ENCODE measurements at places on chromosomes 7 and 10.
A peak's percentile ranks its signal among the peaks of the same experiment; 100 is the strongest.

- peak; percentile 93 for DNase-seq
These were observed 38.5 kb downstream of the MTURN start for GRCh38 chr7:30173058-30173897.

DNA sequence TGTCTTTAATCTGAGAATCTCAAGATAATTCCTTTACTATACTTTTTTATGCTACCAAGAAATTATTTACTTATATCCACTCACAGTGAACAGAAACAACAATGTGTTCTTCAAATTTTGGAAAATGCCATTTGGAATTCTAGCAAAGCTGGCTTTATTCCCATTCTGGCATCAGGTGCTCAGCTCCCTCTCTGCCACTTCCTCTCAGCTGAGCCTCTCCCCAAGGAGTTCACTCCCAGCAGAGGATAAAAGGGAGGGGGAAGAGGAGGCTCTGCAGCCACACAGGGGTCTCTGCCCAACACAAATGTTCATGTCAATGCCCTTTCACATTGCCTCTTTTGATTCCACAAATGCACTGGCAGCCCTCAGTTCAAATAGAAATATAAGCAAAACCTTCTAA is 116.9 kb downstream of the CPEB3 start:
- no peak for DNase-seq

- peak; percentile 70 for DNase-seq
These were observed 640 bp downstream of the ANKMY2 start for GRCh38 chr7:16644636-16645592.

DNA sequence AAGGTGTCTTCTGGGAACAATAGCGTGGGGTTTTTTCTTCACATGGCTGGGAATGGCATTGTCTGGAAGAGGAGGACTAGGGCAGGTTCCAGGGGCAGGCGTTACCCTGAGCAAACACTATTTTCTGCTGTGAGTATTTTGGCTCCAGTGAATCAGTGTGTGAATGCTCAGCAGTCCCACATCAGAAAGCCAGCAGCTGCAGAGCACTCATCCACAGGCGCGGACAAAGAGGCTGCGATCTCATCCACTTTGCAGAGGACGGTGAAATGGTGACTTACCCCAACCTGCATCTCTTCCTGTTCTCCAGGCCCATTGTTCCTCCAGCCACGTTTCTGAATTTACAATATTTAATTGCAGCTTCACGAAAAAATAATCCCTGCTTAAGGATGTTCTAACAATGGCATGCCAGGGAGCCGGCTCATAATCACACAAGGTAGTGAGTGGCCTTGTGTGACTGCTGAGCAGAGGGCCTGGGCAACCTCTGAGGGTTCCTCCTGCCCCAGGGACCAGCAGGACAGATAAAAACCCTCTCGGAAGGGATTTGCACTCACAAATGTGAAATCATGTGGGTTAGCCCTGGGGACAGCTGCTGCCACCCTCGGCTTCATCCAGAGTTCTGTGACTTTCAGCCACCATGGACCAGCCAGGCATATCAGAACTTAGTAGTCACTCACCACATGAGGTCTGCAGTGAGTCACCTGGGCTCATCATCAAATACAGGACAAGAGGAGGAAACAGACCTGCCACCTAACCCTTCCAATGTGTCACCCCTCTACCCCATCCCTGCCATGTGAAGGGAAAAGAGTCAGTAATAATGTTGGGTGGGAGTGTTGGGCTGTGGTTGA is 65.0 kb upstream of the EN2 start:
- DNase-seq = no peak

DNA sequence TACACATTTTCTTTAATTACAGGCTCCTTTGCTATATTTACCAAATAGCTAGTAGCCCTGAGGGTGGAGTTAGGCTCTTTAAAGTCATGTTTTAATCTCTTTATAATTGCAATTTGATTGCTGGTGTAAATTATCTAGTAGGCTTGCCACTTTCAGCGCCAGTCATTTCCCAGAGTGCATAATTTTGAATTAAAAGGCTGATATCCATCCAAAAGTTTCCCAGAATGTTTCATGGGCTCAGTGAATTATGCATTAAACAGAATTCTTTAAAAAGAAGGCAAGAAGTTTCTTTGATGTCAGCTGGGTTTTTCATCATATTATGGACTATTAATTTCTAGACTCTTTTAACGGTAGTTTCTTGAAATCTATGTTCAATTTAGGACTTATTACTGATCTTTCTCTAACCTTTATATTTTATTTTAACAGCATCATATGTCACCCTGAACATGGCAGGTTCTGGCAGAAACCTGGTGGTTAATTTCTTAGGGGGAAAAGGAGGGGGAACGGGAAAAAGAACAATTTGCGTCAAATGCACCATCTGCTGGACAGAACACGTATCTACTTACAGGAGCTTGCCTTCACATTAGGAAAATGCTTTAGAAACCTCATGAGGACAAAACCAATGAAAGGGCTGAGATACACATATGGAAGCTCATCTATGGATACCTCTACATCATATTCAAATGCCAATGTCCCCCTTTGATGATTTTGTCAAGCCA is 171.1 kb downstream of the GRM3 start:
- DNase-seq = peak; percentile 17

DNA sequence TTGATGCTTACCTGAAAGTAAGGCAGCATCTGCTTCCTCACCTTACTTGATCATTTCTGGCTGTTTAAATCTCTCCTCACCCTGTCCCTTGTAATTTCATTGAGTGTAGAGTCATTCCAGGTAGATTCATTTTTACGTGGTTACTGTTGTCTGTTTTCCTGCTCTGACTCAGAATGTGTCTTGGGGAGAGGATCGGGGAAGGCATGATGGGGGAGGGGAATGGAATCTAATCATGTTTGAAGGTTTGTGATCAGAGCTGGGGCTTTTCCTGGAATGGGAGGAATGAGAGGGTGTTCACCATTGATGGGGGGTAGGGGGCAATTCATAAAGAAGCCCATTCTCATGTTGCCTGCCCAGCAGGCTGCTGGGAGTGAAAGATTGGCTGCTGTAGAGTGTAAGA is 18.7 kb downstream of the SEC24C start:
- no peak for DNase-seq

DNA sequence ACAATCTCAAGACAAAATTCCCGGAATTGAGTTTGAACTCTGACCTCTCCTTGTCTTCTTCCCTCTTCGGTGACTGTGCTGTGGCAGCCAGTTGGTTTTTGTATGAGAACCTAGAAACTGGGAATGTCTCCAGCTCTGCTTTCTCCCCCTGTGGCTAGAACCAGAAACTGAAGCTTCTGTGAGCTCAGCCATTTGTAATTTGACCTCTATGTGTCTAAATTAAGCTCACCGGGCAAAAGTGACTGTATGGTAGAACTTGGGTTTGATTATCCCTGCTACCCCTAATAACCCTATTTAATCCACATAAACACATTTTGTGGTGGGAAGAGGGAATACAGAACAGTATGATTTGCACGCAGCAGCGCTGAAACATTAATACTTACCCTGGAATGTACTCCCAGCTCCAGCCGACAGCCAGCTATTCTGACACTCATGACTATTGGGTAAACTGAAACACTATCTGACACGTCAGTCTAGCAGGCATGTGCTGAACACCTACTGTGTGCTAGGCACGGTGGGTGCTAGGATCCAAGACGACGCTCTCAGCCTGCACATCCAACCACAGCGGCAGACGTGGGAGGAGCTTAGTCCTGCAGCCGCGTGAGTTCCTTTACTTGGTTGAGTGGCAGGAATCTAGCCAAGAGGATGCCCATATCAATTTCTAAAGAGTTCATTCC is 324.8 kb downstream of the SFMBT2 start:
- DNase-seq = peak; percentile 68

GRCh38 chr10:79981450-79982361 is 32.8 kb upstream of the SFTPD start:
- DNase-seq = peak; percentile 72

GRCh38 chr7:147413557-147413870 is 1177.1 kb upstream of the C7orf33 start:
- peak; percentile 79 for DNase-seq

GRCh38 chr7:108292541-108292940 is 162.4 kb upstream of the LAMB4 start:
- DNase-seq = no peak

- DNase-seq = no peak
These were observed 1060.5 kb downstream of the XPNPEP1 start for GRCh38 chr10:108862676-108863350.

GRCh38 chr10:27747096-27747451 is 1.5 kb upstream of the MKX start:
- DNase-seq = peak; percentile 36

DNA sequence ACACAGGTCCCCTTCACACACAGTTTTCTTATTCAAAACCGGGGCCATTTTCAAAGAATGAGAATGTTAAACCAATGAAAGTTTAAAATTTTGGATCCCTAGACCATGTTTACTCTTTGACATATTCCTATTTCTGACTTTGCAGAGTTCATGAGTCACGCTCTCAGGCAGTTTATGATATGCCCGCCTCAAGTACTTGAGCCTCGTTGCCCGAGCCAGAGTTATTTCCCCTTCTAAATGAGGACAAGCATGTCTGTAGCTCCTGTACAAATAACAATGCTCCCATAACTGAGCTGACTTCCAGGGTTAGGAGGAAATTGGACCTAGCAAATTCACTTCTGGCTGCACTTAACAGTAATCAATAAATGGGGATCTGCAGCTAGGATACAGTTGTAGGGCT is 87.9 kb upstream of the PDE1C start:
- no peak for DNase-seq

DNA sequence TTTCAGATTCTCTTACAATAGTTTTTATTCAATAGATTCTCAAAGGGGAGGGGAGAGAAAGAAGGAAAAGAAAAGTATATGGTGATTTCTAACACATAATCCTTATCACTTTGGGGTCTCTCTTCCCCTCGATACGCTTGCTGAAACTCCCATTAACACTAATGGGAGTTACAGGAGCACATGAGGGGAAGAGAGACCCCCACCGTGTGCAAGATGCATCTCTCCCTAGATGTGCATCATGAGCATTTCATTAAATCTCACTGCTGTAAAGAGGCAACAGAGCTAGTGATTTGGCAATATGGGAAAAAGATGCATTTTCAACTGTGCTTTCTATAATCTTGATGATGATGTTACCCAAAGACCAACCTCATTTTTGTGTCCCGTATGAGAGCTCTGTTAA is 177.4 kb downstream of the SKAP2 start:
- no peak for DNase-seq

GRCh38 chr10:113566888-113567287 is 14.0 kb downstream of the HABP2 start:
- DNase-seq = no peak
